ENCODE measurements at places on chromosomes 2 and 18.

DNA sequence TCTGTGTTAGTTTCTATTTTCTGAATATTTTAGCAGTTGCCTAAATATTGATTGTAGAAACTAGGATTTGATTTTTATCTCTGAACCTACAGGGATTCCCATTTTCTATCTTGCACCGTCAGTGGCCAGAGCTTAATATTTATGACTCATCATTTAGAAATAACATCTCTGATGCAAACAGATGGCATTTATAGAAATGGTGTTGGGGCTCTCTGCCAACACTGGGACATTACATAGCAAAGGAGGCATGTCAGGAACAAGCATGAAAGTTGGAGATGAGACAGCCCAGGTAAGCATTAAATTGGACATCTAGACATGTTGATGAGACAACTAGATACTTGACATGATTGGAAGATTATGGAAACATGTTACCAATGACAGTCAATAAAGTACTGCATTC lies 165.3 kb upstream of the SYT4 start:
- no peak for DNase-seq

DNA sequence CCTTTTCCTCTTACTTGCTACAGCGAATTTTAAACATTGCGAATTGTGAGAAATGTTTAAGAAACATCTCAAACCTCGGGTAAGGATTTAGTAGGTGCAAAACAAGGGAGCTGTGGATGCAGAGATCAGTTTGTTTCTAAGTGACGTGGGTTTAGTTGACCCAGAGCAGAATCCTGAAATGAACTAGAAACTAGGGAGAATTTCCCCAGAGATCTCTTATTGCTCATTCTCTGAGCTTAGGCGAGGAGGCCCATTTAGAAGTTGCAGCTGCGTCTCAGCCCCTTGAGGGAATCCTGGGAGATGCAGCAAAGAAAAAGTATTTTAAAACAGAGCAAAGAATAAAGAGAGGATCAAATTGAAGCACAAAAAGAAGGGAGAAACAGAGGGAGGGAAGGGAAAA lies 29.3 kb downstream of the FAM124B start:
- DNase-seq, result no peak

- no peak for DNase-seq
These were observed 127.8 kb upstream of the PPP1CB start for GRCh38 chr2:28623582-28624405.

- no peak for DNase-seq
These were observed 30.5 kb downstream of the PDK1 start for GRCh38 chr2:172586245-172586891.

DNA sequence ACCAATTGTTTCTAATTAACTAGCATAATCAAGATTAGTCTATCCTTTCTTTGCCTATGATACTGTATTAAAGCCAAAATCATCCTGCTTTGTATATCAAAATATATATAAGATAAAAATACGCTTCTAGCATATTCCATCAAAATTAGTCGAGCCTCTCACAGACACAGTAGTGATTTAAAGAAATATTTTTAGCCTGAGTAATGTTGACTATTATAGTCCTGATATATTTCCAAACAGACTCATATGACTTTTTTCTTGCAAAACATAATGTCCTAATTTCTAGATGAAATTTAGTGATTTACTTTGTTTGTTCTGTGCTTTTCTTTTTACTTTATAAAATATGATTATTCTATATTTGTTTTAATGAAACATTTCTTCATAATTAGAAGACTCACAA lies 30.9 kb downstream of the FAP start:
- no peak for DNase-seq

DNA sequence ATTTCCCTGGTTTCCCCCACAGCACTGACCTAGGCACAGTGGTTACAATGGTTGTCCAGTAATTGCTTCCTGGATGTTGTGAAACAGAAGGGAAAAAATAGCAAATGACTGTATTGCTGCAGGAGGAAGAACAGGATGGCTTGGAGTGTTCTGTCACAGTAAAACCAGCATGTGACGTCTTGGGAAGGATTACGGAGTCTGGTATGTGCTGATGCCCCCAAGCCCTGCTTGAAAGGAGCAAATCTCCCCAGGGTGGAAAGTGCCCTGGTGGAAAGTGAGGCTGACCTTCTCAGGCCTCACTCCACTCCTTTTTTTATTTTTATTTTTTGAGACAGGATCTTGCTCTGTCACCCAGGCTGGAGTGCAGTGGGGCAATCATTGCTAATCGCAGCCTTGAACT lies 7.8 kb downstream of the RAB11FIP5 start:
- DNase-seq, result no peak

GRCh38 chr2:40477361-40477760 lies 25.5 kb upstream of the SLC8A1 start:
- DNase-seq, result no peak

DNA sequence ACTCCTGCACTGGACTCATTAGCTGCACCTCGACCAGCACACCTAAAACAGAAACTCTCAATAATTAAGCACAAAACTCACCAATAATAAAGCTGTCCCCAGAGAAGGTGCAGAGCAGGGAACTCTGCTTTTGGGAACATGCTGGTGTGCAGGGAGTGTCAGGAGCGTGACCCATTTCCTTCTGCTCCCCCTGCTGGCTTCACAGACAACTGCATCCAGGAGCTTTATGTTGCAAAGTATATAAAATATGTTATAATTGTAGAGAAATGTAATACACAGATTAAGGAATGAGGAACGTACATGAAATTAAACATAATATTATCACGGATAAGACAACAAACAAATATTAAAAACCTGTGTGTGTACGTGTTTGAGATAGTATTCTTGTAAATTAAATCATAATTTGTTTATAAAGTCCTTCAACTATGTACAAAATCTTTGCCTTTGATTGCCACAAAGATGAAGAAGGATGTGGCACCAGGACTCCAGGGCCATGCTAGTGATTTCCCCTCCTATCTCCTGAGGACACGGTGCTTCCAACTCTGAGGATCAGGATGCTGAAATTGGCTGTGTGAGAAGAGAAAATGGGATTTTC lies 68.6 kb upstream of the MAL start:
- DNase-seq, result no peak

DNA sequence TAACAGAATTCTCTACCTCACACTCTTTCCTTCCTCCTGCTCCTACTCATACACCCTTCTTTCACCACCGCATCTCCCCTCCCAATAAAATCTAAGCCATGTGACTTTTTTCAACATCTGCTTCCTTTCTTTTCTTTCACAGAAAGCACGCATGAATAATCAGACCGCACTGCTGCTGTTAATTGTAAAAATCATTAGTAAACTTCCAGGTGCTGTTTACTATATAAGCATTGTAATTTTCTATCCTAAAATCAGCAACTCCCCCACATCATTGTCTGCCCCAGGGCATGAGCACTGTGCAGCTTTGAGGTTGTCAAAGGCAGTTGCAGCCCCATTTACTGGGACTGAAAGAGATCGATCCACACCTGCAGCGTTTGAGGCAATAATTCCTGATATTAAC lies 782.6 kb upstream of the ID2 start:
- DNase-seq, result no peak

DNA sequence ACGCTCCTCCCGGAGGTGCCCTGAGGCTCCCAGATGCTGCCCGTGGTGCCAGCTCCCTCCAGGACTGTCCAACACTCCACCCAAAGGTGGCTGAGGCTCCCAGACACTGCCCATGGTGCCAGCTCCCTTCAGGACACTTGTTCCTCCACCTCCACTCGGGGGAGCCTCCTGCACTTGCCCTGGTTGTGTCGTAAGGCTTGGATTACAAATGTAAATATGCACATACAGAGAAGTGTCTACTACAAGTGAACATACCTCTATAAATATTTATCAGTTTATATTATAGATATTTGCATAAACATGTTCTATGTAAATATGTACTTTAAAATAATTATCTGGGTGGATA lies 143.3 kb downstream of the PXDN start:
- DNase-seq, result no peak

GRCh38 chr18:10304853-10305252 lies 149.6 kb upstream of the APCDD1 start:
- DNase-seq, result no peak

GRCh38 chr2:179302764-179303571 lies 38.3 kb upstream of the SESTD1 start:
- DNase-seq, result no peak

DNA sequence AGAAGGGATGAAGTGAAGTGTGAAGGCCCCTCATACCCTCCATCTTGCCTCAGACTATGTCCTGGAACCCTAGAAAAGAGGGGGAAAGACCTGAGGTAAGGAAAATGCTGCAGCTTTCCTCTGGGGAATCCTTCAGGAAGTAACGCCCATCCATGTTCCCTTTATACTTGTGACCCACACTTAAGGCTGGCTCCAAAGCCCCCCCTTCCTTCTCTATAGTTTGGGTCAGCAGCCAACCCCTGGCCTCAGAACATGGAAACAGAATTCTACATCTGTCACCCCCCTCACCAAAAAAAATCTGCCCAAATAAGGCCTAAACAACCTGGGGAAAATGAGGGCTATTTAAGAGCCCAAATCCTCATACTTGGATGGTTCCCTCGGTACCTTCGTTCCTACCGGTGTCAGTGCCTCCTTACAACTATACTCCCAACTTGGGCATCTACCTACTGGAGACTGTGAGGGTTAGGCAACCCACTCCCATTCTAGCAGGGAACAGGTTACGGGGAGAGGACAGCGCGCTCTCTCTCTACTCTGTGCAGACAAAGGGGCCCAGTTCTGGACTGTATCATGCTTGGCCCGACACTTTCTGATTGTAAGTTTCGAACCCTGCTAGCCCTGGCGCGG lies 689 bp downstream of the OST4 start:
- DNase-seq, result no peak

DNA sequence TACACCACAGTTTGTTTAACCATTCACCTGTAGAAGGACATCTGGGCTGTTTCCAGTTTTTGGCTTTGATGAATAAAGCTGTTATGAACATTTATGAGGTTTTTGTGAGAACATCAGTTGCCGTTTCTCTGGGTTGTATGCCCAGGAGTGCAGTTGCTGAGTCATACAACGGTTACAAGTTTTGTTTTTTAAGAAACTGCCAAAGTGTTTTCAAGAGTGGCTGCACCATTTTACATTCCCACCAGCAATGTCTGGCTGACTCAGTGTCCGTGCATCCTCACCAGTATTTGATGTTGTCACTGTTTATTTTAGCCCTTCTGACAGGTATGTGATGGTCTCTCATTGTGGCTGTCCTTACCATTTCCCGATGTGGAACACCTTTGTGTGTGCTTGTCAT lies 48.0 kb upstream of the GPR17 start:
- peak; percentile 77 for DNase-seq

DNA sequence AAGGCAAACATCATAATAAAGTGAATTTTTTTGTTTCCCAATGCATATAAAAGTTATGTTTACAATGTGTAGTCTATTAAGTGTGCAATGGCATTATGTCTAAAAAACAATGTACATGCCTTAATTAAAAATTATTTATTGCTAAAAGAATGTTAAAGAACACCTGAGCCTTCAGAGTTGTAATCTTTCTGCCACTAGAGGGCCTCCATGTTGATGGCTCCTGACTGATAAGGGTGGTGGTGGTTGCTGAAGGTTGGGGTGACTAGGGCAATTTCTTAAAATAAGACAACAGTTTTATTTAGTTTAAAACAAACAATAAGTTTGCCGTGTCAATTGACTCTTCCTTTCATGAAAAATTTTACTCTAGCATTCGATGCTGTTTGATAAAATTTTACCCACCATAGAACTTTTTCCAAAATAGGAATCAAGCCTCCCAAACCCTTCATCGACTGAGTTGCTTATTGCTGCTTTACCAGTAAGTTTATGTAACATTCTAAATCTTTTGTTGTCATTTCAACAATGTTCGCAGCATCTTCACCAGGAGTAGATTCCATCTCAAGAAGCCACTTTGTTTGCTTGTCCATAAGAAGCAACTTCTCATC lies 32.3 kb downstream of the MAP3K2 start:
- no peak for DNase-seq

DNA sequence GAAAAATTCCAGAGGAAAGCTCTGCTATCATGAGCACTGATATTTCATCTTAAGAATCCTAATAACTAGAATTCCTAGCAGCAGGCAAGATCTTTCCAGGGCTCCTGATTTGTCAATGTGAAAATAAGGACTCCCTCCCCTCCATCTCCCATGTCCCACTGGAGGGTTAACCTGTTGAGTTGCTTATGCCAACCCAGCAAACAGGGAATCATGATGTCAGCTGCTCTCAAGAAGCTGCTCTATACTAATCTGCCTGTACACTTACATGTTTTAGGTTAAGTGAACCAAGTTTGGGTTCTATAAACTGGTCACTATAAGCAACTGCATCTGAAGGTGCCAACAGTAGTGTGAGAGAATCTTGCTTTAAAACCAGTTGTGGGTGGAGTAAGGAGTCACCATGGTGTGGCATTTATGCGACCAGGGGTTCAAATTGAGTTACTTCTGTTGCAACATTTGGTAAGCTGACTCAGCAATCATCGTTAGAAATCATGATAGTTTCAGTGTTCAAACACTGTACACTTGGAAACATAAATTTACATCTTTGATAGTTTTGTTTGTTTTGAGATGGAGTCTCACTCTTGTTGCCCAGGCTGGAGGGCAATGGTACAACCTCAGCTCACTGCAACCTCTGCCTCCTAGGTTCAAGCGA lies 53.4 kb downstream of the STK25 start:
- DNase-seq, result no peak

DNA sequence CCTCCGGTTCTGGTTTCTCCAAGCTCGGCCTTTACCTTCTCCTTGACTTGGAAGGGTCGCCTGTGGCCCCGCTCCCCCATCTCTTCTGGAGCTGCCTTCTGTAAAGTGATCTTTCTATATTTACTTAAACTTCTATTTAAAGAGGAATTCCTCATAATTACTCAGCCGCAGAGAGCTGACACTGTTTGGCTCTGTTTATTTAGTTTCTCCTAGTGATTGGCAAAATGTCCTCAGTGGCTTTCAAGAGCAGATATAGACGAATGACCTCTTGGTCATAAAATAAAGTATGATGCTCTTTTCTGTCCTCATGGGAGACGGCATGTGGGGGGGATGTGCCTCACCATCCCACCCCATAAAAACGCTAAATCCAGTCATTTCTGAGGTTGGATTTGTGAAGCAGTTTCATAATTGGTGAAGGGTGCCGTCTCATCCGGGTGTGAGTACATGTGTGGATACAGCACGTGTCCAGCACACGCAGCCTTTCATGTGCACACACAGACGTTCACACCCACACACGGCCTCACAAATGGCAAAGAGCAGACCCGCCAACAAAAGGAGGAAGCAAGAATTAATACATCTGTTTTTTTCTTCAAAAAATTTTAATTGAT lies 43.4 kb upstream of the SMAD7 start:
- DNase-seq, result no peak

DNA sequence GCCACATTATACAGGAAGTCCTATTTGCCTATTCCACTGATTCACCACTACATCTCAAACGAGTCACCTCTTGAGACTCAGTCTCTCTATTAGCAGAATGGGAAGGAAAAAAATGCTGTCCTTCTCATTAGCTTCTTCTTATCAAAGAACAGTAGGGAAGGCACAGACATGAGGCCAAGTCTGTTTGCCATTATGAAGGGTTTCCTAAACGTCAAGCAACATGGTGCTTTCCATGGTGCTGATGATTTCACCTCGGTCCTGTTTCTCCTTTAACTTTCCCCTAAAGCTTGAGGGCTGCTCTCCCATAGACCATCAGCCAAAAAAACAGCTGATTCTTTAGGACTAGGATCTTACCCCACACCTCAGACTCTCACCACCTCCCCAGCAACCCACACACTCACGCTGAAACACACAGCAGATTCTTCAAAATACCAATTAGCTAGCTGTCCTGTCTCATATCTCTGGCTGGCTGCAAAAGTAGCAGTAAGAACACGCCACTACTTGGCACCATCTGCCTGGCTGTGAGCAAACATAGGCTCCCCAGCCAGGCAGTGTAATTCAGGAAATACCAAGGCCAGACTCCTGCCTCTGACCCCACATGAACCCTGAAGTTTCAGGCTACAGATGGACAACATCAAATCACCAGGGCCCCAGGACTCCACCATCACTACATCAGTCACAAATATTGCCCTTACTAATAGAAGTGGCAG lies 30.5 kb downstream of the GALNT14 start:
- DNase-seq, result no peak
